ENCODE measurements at places on chromosomes 5 and 9.

GRCh38 chr9:99471033-99471432 lies 249.0 kb downstream of the SEC61B start:
- DNase-seq, result no peak

DNA sequence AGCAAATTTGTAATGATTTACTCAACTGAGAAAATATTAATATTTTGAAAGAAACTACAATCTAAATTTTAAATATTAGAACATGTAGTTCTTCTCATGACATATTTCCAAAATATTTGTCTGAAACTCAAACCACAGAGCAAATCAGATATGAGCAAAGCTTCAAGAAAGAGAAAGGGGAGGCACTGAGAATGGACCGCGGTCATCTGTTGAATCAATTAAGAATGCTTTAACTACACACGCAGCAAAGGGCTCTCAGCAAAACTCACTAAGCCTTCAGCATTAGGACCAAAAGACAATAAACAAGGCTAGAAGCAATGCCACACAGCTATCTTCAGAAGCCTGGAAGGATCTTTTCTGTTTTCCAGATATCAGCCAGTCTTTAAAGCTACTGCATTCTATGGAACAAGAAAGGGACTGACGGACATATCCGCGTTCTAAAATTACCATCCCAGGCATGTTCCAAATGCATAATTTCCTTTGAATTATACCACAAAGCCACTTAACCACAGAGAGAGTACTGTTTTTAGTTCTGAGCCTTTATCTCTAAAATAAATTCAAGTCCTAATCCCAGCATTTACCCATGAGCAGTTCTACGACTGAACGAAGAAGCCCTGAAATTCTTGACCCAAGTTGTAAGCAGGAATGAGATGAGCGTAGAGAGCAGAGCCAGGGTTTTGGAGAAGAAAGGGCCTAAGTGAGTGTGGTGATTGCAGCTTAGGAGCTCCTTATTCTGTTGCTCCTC lies 513.5 kb downstream of the AGTPBP1 start:
- no peak for DNase-seq

- peak; percentile 51 for DNase-seq
Observed at GRCh38 chr9:110443146-110443865, 105.6 kb upstream of the TXNDC8 start.

DNA sequence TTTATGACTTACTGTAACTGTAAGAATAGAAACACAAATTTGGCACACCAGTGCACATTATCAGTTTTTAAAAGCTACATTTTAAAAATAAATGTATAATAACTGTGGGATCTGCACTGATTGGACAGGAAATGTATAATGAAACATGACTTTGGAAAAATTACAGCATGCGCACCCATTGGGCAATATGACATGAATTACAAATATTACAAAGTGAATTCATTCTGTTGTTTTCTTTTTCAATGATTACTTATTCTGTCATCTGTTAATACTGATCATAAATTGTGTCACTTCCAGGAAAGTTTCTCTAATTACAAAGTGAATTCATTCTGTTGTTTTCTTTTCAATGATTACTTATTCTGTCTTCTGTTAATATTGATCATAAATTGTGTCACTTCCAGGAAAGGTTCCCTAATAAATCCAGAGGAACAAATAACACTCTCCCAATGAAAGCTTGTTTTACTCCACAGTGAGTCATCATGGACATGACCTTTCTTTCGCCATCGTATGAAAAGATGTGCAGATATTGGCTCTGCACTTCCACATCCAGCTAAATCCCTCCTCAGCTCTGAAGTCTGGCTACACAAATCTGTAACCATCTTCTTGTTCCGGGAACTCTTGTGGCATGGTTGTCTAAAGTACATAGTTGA lies 297.0 kb upstream of the HAPLN1 start:
- DNase-seq, result no peak

- DNase-seq, result no peak
Observed at GRCh38 chr9:116539549-116539948, 147.6 kb upstream of the TRIM32 start.

DNA sequence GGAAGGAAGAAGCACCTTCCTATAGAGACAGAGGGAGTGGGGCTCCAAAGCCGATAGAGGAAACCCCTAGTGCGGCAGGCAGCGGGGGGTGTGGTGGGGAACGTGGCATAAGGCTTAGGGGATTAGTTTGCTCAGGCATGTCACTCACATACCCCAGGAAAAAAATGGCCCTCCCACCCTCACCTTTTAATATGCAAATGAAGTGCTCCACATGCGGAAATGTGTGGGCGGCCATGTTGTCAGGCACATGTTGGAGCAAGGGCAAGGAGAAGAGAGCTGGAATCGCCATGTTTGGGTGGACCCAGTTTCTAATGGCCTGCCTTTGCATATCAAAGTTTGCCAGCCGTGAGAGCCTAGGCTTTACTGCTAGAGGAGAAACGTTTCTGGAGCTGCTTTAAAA lies 758.8 kb downstream of the NR2F1-AS1 start:
- no peak for DNase-seq

GRCh38 chr9:106291786-106292185 lies 571.2 kb upstream of the ZNF462 start:
- DNase-seq, result no peak

DNA sequence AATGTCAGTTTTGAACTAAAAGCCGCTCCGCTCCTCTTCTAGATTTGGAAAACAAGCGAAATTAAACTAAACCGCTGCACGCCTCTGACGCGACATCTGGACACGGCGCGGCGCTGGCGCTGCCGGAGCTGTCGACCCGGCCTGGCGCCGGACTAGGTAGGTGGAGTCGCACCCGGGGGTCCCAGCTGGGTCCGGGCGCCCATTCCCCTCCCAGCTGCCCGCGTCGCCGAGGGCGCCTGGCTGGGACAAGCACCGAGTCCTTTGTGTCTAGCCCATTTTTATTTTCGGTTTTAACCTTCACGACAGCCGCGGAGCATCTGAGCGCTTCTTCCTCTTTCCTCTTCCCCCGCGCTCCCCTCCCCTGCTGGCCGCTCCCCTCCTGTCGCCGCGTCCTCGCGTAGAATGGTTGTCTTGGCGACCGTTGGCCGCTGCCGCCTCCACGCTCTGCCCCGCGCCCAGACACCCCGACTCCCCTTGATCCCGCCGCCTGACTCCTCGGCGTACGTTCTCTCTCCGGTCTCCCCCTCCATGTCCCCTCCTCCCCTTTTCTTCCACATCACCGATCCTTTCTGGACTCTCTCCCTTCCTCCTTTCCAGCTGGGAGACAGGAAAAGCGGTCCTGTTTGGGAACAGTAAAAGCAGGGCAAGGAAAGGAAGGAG lies 545 bp downstream of the CDKN2B-AS1 start:
- peak; percentile 80 for DNase-seq

- DNase-seq, result no peak
Observed at GRCh38 chr9:14520341-14520740, 172.9 kb downstream of the ZDHHC21 start.

- DNase-seq, result peak; percentile 60
Observed at GRCh38 chr9:121992571-121993212, 100.4 kb downstream of the TTLL11 start.

DNA sequence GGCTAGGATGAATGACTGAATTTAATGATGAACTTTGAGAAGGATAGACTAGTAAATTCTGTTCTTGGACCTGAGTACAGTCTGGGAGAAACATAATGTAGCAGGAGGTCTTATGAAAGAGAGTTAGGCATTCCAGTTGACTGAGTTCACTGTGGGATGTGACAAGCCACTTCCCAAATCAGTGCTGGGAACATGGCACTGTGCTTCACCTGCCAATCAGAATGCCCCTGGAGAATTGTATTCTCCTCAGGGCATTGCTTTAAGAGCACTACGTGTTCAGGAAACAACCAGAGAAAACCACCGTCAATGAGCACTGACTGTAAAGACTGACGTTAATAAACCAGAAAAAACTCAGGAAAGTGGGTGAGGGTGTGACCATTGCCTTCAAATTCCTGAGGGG lies 1.2 kb downstream of the CCDC107 start:
- peak; percentile 71 for DNase-seq

- no peak for DNase-seq
Observed at GRCh38 chr5:103408408-103408807, 149.8 kb downstream of the MACIR start.

GRCh38 chr5:145471831-145472612 lies 363.1 kb downstream of the PRELID2 start:
- DNase-seq, result peak; percentile 34

- DNase-seq, result no peak
Observed at GRCh38 chr5:5372930-5373329, 49.5 kb upstream of the ICE1 start.

DNA sequence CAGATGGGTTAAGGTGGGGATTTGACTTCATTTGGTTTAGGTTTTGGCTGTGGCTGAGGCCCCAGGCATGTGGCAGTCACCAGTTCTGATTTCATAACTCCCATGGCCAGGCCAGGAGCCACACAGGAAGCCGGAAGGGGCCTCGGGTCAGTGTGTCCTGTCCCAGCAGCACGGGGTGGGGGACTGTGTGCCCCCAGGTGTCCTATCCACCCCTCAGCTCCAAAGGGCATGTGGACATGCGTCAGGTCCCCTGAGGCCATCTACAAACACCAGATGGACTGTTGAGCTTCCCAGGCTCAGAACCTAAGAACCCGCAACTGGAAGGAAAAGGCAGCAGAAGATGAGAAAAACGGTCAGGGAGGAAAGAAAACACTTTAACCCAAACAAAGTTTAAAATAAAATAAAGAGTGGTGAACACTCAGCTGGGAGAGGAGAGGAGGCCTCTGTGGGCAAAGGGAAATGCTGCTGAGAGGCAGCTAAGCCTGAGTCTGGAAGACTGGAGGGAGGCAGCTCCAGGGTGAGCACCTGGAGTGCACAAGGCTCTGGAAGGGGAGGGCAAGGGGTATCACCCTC lies 260.8 kb downstream of the AUH start:
- no peak for DNase-seq

- DNase-seq, result no peak
Observed at GRCh38 chr9:83675466-83675865, 32.3 kb downstream of the UBQLN1 start.

GRCh38 chr5:68243681-68244080 lies 28.1 kb downstream of the PIK3R1 start:
- DNase-seq, result no peak

DNA sequence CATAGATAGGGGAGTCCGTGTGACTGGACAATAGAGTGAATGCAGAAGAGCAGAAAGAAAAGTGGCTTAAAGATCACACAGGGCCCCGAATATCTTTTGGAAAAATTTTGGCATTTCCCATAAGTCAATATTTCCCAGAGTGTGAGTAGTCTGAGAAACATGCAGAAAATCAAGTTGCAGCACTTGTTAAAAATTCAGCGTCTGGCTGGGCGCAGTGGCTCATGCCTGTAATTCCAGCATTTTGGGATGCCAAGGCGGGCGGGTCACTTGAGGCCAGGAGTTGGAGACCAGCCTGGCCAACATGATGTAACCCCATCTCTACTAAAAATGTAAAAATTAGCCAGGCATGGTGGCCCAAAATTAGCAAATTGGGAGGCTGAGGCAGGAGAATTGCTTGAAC lies 227.0 kb downstream of the DRD1 start:
- no peak for DNase-seq

- no peak for DNase-seq
Observed at GRCh38 chr9:21995666-21996398, 1.2 kb downstream of the CDKN2B-AS1 start.

DNA sequence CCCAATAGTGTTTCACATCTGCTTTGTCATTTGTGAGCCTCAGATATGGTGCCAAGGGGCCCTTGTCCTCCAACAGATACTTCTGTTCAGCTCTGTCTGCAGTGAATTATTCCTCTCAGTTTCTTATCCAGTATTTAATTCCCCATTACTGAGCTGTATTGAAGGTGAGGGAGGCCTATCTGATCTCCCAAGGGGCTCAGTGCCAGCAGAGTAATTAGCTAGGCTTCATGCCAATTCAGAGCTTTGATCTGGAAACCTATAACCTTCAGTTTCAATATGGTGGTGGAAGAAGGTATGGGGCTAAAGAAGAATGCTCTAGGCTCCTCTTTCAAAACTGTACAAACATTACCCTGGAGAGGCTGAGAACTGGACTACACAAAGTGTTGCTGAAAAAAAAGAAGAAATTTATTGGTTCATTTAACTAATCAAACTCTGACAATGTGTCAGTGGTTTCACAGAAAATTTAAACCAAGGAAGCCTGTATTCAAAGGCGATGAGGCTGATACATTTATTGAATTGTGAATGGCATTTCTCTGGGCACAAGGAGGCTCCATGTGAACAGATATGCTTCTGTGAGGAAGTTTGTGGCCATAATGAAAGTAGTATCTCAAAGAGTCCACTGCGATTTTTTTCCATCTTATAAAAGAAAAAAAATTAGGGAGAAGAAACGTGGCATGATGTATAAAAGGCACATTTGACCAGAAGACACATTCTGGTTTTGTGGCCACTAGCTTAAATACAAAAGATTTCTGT lies 397.8 kb downstream of the TLE4 start:
- DNase-seq, result no peak

DNA sequence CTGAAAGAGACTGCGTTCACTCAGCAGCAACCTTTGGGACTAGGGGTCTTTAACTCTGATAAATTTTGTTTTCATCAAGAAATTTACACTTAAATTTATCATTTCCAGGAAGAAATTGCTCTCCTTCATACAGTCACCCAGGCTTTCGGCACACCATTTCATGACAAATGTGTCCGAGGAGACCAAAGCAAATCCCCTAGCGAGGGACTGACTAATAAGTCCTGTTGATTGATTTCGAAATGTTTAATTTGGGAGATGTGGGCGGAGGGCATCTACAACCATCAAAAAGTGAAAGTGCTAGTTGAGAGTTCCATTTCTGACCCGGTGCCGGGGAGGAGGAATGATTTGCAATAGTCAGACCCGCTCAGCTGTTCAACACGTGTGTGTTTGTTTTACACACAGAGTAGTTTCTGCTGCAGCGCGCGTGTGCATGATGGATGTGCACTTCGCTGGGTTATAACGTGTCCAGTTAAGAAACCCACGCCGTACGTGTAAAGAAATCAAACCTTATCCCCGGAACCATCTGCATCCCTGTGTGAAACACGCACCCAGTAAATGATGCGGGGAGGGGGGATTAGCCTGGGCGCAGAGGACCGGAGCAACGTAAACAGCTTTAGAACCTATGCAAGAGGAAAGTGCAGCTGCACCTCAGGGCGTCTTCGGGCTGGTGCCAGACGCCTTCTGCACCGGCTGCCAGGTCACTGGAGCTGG lies 845 bp upstream of the NR4A3 start:
- DNase-seq, result peak; percentile 67

DNA sequence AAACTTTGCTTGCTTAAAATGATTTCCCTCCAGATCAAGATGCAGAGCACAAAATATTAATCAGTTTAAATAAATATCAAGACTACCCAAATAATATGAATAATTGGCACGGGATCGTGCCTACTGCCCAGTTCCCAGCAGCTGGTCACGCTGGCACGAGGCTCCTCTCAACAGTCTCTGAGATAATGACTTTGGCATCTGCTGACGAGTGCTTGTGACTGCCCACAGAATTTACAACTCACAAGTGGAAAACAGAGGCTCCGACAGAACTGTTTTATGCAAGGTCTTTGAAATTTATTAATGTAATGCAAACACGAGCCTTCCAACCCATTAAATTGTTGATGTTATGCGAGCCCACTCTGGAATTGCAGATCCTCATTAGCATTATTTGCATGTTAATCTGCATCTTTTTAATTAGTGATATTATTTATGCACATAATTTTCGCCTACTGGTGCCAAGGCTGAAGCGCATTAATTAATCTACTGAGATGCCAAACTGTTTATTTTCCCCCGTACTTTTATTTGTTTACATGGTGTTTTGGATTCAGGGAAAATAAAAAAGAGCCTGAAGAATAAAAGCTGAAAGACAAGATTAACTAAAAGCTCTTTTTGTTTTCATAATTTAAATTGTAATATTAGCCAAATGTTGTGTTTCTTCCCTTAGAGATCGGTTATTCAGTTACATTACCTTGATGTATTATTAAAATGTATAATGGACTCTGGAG lies 369.3 kb upstream of the IRX1 start:
- DNase-seq, result no peak

- peak; percentile 14 for DNase-seq
Observed at GRCh38 chr9:29241320-29241719, 1668.0 kb upstream of the C9orf72 start.

Data from mammary epithelial cell (primary cell).